ENCODE measurements at places on chromosomes 7 and 10. TPM values are rescaled to one million over a fixed set of nuclear protein-coding genes. Genes with fewer than 3 reads are reported as not detected.

GRCh38 chr7:33716581-33717477 is 188.5 kb upstream of the BMPER start:
- no peak for DNase-seq
- H3K27me3 ChIP-seq: no peaks in the 10 kb centered on the region
- no peaks in the 10 kb centered on the region for H3K4me1 ChIP-seq

- H3K4me1 ChIP-seq: no peaks in the 10 kb centered on the region
- no peaks in the 10 kb centered on the region for H3K27me3 ChIP-seq
- no peak overlapping the region for H3K27ac ChIP-seq
- no peaks in the 10 kb centered on the region for H3K36me3 ChIP-seq
Measured at GRCh38 chr7:122913608-122914007, 27.3 kb upstream of the CADPS2 start.

GRCh38 chr10:17092216-17092944 is 37.2 kb downstream of the CUBN start:
- H3K27me3 ChIP-seq: no peaks in the 10 kb centered on the region
- H3K4me3 ChIP-seq: no peak overlapping the region
- peaks cover 22% of the 10 kb centered on the region for H3K36me3 ChIP-seq
- H3K27ac ChIP-seq: no peak overlapping the region

DNA sequence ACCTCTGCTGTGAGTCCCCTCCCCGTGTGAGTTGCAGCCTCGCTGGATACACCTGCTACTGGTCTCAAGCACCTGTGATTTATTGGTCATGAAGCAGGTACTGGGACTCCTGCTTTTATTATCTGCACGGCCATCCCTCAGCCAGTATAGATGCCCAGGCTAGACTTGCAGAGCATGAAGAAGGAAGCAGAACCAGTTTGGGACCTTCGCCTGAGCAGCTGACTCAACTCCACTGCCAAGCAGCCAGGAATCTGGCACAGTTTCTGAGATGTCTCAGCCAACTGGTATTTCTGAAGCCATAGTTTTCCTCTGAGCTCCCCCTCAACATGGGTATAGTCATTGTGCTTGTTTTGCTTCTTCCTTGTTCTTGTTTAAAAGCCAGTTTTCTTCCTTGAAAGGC is 28.0 kb upstream of the SLC39A12 start:
- H3K27ac ChIP-seq: no peak overlapping the region
- DNase-seq: no peak
- H3K36me3 ChIP-seq: no peaks in the 10 kb centered on the region
- no peaks in the 10 kb centered on the region for H3K27me3 ChIP-seq
- H3K4me3 ChIP-seq: no peak overlapping the region

DNA sequence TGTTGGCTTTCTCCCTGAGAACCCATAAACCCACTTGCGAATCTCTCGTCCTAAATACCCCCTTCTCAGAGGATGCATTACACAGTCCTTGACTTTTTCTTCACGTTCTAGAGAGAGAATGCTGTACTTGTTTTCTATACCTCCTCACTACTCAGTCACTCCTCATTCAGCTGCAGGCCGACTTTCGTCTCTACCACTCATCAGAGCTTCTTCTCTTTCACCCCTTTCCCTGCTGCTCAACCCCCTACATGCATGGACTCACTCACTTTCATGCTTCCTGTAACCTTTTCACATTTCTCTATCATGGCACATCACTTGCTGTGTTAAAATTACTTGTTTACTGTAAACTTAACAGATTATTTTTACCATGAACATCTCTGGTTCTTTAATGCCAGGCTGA is 19.8 kb downstream of the MDFIC start:
- peaks cover 57% of the 10 kb centered on the region for H3K36me3 ChIP-seq
- peaks cover 14% of the 10 kb centered on the region for H3K4me1 ChIP-seq

GRCh38 chr10:117502421-117503243 is 39.9 kb upstream of the EMX2 start:
- no peak overlapping the region for H3K4me3 ChIP-seq
- no peak overlapping the region for H3K27ac ChIP-seq
- DNase-seq: no peak
- H3K36me3 ChIP-seq: no peaks in the 10 kb centered on the region

GRCh38 chr7:47288060-47288459 is 293.9 kb downstream of the TNS3 start:
- no peak overlapping the region for H3K4me3 ChIP-seq
- no peaks in the 10 kb centered on the region for H3K36me3 ChIP-seq
- peaks cover 2% of the 10 kb centered on the region for H3K27me3 ChIP-seq
- no peak overlapping the region for H3K27ac ChIP-seq

DNA sequence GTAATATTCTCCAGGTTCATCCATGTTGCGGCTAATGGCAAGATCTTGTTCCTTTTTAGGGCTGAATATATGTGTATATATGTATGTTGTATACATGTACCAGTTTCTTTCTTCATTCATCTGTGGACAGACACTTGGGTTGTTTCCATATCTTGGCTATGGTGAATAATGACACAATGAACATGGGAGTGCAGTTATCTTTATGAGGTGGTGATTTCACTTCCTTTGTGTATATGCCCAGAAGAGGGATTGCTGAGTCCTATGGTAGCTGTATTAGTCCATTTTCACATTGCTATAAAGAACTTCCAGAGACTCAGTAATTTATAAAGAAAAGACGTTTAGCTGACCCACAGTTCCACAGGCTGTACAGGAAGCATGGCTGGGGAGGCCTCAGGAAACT is 17.1 kb upstream of the TSPAN15 start:
- H3K27ac ChIP-seq: no peak overlapping the region
- no peaks in the 10 kb centered on the region for H3K36me3 ChIP-seq
- peaks cover 8% of the 10 kb centered on the region for H3K27me3 ChIP-seq
- no peak overlapping the region for H3K4me3 ChIP-seq

DNA sequence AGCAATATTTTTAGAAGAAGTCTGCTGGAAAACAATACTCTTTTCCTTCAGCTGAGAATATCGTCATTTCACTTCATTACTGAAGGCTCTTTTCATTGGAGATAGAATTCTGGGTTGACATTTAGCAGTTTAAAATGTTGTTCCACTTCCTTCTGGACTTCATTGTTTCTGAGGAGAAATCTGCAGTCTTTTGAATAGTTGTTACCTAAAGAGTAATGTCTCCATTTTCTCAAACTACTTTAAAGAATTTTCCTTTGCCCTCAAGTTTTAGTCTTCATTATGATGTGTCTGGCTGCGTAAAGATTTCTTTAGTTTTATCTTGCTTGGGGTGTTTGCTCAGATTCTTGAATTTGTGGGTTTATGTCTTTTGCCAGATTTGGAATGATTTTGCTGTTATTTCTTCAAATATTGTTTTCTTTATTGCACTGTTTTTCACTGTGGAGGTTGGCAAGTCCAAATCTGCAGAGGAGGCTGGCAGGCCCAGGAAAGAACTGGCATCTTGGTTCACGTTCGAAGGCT is 136.3 kb downstream of the DNAJB6 start:
- DNase-seq: no peak
- H3K4me3 ChIP-seq: peak overlapping the region; percentile 48
- H3K36me3 ChIP-seq: peaks cover 20% of the 10 kb centered on the region
- H3K27ac ChIP-seq: peak overlapping the region; percentile 92
- H3K27me3 ChIP-seq: peaks cover 3% of the 10 kb centered on the region

DNA sequence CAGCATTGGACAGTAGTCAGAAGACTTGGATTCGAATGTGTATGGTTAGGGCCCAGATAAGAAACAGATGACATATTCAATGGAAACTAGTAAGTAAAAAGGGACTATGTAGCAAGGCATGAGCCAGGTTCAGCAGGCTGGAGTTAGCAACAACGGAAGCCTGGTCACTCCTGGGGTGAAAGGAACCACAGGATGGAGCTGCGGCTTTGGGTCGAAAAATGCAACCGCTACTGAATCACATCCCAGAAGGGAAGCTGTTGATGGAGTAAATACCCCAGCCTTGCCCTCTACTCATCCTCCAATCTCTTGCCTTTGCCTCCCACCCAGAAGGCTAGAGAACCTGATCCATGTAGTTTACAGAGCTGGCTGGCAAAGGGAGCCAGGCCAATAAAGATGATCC is 37.5 kb upstream of the EGR2 start:
- H3K4me3 ChIP-seq: peak overlapping the region; percentile 64
- peaks cover 48% of the 10 kb centered on the region for H3K4me1 ChIP-seq
- no peaks in the 10 kb centered on the region for H3K27me3 ChIP-seq
- no peaks in the 10 kb centered on the region for H3K36me3 ChIP-seq

- peaks cover 2% of the 10 kb centered on the region for H3K36me3 ChIP-seq
- H3K4me3 ChIP-seq: no peak overlapping the region
- peaks cover 6% of the 10 kb centered on the region for H3K4me1 ChIP-seq
- no peak overlapping the region for H3K27ac ChIP-seq
- H3K27me3 ChIP-seq: peaks cover 20% of the 10 kb centered on the region
Measured at GRCh38 chr10:11742779-11743298, 657 bp downstream of the ECHDC3 start.

GRCh38 chr7:44944821-44945220 is 34.0 kb downstream of the MYO1G start:
- no peak overlapping the region for H3K4me3 ChIP-seq
- H3K36me3 ChIP-seq: no peaks in the 10 kb centered on the region
- H3K27me3 ChIP-seq: peaks cover 38% of the 10 kb centered on the region
- no peaks in the 10 kb centered on the region for H3K4me1 ChIP-seq
- DNase-seq: no peak

- H3K27me3 ChIP-seq: no peaks in the 10 kb centered on the region
- no peaks in the 10 kb centered on the region for H3K4me1 ChIP-seq
- H3K4me3 ChIP-seq: no peak overlapping the region
- no peak for DNase-seq
- H3K36me3 ChIP-seq: no peaks in the 10 kb centered on the region
Measured at GRCh38 chr7:67764289-67764688, 767.7 kb downstream of the TYW1 start.

- H3K27ac ChIP-seq: peak overlapping the region; percentile 3
- no peak for DNase-seq
- peaks cover 21% of the 10 kb centered on the region for H3K4me1 ChIP-seq
- no peak overlapping the region for H3K4me3 ChIP-seq
- H3K36me3 ChIP-seq: peaks cover 19% of the 10 kb centered on the region
- no peaks in the 10 kb centered on the region for H3K27me3 ChIP-seq
Measured at GRCh38 chr10:14740684-14741247, 33.9 kb downstream of the FAM107B start.

- H3K4me3 ChIP-seq: no peak overlapping the region
- H3K36me3 ChIP-seq: no peaks in the 10 kb centered on the region
- no peaks in the 10 kb centered on the region for H3K27me3 ChIP-seq
- no peak for DNase-seq
- H3K4me1 ChIP-seq: peaks cover 21% of the 10 kb centered on the region
Measured at GRCh38 chr10:32982293-32982709, 24.3 kb upstream of the ITGB1 start.

- H3K4me1 ChIP-seq: no peaks in the 10 kb centered on the region
- H3K27me3 ChIP-seq: peaks cover 7% of the 10 kb centered on the region
- no peaks in the 10 kb centered on the region for H3K36me3 ChIP-seq
Measured at GRCh38 chr7:1454542-1454941, 4.7 kb downstream of the MICALL2 start.

DNA sequence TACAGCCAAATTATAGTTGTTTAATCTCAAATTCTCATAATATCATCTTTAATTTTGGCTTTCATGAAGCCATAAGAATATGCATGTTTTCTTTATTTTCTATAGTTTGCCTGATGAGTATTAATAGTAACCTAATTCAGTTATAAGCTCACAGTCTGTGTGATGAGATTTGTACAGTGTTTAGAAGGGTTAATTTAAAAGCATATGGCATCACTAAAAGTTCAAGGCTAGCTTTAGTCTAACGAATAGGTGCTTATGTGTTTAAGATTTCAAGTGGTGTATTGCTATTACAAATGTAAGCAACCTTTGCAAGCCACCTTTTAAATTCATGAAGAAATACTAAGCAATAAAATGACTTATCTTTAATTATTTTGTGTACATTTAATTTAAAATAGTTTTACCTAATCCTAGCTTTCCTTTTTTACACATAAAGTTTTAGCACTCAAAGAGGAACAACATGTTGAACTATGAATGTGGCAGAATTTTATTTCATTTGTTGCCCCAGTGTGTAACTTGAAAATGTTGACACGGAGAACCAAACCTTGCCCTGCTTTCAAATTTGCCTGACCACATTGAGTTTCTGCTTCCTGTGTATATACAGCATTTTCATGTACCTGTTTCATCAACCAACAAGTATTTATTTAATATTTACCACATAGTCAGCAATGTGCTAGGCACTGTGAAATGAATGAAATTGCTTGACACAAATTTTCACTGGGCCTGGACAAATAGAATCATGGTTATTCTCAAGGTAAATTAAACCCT is 41.5 kb downstream of the TET1 start:
- DNase-seq: no peak
- H3K4me3 ChIP-seq: peak overlapping the region; percentile 82
- no peaks in the 10 kb centered on the region for H3K27me3 ChIP-seq
- H3K36me3 ChIP-seq: peaks cover 20% of the 10 kb centered on the region

- no peak for DNase-seq
- no peak overlapping the region for H3K27ac ChIP-seq
- no peaks in the 10 kb centered on the region for H3K36me3 ChIP-seq
- no peak overlapping the region for H3K4me3 ChIP-seq
- no peaks in the 10 kb centered on the region for H3K4me1 ChIP-seq
- H3K27me3 ChIP-seq: no peaks in the 10 kb centered on the region
Measured at GRCh38 chr10:23396695-23397094, 42.2 kb upstream of the OTUD1 start.

GRCh38 chr7:37193087-37193774 is 255.4 kb downstream of the ELMO1 start:
- no peak overlapping the region for H3K4me3 ChIP-seq
- peaks cover 4% of the 10 kb centered on the region for H3K4me1 ChIP-seq
- no peak for DNase-seq
- no peaks in the 10 kb centered on the region for H3K27me3 ChIP-seq
- no peak overlapping the region for H3K27ac ChIP-seq
- H3K36me3 ChIP-seq: peaks cover 5% of the 10 kb centered on the region

DNA sequence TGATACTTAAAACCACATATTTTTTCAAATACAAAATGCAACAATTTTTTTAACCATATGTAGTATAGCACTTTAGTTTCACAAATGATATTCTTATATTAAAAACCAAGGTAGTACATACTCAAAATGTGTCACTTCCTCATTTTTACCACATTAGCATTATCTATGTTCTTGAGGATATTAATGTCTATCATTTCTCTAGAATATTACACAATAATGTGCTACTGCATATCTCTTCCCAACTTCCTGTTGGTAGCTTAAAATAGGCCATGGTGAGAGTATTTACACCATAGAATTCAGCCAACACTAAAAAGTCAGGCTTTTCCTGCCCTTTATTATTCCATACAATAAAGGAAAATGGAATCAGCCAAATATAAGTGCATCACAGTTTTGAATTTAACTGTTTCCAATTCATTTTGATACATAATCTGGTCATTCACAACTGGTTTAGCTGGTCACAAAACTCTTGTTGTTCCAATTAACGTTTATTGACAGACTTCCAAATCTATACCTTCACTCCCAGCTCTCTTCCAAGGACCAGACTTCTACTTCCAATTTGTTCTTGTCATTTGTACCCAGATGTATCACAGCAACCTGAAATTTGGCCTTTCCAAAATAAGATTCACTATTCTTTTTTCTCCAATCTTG is 20.0 kb upstream of the LRRC17 start:
- H3K27ac ChIP-seq: no peak overlapping the region
- DNase-seq: no peak
- H3K4me3 ChIP-seq: no peak overlapping the region

GRCh38 chr10:132449811-132450181 is 52.8 kb downstream of the PWWP2B start:
- DNase-seq: no peak
- H3K36me3 ChIP-seq: no peaks in the 10 kb centered on the region
- H3K4me1 ChIP-seq: peaks cover 20% of the 10 kb centered on the region
- no peak overlapping the region for H3K4me3 ChIP-seq

The GIMAP7 gene
- total RNA-seq: 212 TPM

The RNF32 gene
- 2.2 TPM for total RNA-seq

The HOXA9 gene
- not detected for total RNA-seq

The ASB10 gene
- not detected for total RNA-seq

The TUBB8 gene
- not detected for total RNA-seq

The ANKRD2 gene
- 0.23 TPM for total RNA-seq

The HOGA1 gene
- total RNA-seq: not detected

The PIK3AP1 gene
- total RNA-seq: 7.4 TPM

The LRIT1 gene
- total RNA-seq: not detected

The GNAT3 gene
- not detected for total RNA-seq
